ENCODE measurements at places on chromosomes 1 and 21.

DNA sequence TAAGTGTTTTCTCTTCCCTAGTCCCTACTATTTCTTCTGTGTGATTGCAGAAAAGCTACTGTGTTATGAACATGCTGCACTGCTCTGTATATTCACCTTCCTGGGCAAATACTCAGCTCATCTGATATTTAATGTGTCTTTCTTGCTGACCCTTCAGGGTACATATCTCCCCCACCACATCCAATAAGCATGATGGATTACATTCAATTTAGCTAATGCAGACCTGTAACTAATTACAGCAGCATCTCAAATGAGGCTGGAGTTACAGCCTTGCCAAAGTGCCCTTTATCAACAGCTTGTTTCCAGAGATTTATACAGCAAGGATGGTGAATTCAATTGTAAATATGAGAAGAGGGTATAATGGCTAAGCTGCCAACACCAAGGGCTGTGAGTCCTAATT, 144.0 kb downstream of the KCNH1 start:
- DNase-seq = no peak

- DNase-seq = no peak
These were observed 953.8 kb upstream of the ADGRL2 start for GRCh38 chr1:80846966-80847365.

GRCh38 chr21:43287111-43287760, 118.4 kb downstream of the CRYAA start:
- no peak for DNase-seq

GRCh38 chr1:214330222-214330621, 49.3 kb downstream of the SMYD2 start:
- no peak for DNase-seq

- DNase-seq = no peak
These were observed 181.0 kb upstream of the KLHDC7A start for GRCh38 chr1:18299441-18300338.

GRCh38 chr1:208597571-208597970, 353.4 kb upstream of the PLXNA2 start:
- DNase-seq = no peak

DNA sequence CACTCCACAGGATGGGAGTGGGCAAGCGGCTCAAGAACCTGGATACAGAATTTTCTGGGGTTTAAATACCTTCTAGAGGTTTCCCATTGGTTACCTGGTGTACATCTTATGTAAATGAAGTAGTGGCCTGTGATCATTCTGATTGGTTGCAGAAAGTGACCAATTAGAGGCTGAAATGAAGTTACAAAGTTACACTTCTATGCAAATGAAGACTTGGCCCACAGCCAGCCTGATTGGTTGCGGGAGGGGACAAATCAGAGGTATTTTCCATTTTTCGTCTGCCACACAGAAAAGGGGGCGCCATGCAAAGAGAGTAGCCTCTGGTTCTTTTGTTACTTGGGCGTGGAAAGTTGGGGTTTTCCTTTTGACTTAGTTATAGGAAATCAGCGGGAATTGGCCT, 8.9 kb downstream of the KCNAB2 start:
- DNase-seq = no peak

- no peak for DNase-seq
These were observed 154.8 kb upstream of the RAB4A start for GRCh38 chr1:229116114-229116513.

- DNase-seq = no peak
These were observed 124.1 kb upstream of the AJAP1 start for GRCh38 chr1:4530166-4530785.

DNA sequence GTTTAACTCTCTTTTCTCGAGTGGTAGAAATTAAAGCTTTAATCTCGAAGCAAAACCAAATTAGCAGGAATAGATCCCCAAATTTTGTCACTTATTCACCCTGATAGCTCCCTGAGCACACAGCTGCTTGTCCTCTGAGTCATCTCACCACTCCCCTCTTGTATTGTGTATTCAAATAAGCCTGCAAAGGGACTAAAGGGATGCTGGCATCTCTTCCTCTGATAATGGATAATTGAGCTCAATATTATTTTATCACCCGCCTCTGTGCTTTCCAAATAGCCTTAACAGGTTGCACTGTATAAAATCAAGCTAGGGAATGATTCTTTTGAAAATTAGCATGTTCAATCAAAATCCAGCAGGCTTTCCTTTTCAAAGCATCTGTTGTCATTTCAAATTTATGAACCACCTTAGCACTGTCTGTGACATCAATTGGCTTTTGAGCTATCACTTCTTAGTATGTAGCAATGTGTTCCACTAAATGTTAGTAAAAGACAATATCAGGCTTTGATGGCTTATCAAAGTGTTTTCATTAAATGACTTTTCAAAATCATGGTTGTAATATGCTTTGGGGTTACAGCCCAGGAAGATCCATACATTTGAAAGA, 561.6 kb downstream of the PLA2G4A start:
- DNase-seq = no peak

GRCh38 chr21:32604464-32604863, 7.7 kb downstream of the CFAP298 start:
- no peak for DNase-seq

DNA sequence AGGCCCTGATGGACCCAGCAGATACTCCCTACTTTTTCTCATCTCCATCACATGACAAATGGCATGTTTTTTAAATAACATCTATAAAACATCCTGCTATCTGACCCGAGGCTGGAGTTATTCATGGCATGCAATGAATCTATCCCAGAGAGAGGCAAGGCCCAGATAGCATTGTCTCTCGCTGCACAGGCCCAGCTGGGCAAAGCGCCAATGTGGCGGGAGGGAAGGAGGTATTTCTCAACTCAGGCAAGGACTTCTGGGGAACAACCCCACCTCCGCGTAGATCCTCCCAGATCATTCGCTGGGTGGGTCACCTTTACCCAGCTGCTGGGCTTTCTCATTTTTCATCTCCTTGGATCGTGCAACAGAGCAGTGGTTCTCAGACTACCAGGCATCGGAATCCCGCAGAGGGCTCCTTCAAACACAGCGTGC, 59.8 kb downstream of the ERG start:
- DNase-seq = peak; percentile 30

DNA sequence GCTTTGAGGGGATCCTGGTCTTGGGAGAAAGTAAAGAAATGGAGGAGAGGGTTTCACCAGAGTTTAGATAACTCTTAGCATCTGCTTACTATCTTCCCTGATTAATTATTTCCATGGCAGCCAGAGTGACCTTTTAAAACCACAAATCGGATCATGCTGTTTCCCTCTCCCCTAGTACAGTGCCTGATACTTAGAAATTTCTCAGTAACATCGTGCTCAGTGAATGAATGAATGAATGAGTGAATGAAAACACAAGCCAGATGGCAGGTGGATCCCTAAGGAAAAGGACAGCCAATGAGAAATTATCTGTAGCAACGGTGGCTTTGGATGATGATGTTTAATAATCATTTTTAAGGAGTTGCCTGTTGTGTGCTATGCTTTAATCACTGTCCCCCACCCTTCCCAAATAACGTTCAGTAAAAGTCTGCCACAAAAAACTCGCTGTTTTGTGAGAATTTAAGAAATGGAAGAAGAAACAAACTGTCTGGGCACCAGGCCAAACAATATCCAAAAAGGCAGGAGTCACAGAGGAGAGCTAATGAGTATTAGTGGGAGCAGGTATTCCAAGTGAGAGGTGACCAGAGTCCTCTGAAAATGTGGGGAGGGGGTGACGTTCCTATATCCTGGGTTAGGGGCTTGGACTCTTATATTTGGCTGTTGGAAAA, 737 bp upstream of the SMAP2 start:
- no peak for DNase-seq

DNA sequence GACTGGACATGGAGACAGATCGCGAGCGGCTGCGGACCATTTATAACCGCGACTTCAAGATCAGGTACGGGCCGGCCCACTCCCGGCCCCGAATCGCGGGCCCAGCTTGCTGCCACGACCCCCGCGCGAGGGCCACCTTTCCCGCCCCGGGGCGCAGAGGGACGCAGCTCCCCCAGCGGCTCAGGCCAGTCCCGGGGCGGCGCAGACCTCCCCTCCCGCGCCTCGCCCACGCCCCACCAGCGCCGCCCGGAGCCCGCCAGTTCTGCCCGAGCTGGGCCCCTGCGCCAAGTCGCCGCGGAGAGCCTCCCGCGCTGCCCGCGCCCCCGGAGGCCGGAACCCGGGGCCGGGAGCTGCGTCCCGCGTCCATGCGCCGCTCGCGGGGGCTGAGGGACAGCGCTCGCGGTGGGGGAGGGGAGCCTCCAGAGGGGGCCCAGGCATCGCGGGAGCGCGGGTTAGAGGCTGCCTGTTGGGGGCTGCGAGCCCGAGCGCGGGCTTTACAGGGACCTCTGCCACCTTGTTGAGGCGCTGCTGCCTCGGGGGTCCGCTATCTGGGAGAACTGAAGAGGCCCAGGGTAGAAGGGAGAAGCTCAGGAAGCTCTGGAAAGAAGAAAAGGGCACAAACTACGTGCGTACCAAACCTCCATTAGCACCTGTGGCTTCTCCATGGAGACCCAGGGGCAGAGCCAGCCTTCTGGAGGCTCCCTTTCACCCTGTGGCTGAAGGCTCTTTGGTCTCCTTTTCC, 698 bp downstream of the MOV10 start:
- DNase-seq = peak; percentile 68

DNA sequence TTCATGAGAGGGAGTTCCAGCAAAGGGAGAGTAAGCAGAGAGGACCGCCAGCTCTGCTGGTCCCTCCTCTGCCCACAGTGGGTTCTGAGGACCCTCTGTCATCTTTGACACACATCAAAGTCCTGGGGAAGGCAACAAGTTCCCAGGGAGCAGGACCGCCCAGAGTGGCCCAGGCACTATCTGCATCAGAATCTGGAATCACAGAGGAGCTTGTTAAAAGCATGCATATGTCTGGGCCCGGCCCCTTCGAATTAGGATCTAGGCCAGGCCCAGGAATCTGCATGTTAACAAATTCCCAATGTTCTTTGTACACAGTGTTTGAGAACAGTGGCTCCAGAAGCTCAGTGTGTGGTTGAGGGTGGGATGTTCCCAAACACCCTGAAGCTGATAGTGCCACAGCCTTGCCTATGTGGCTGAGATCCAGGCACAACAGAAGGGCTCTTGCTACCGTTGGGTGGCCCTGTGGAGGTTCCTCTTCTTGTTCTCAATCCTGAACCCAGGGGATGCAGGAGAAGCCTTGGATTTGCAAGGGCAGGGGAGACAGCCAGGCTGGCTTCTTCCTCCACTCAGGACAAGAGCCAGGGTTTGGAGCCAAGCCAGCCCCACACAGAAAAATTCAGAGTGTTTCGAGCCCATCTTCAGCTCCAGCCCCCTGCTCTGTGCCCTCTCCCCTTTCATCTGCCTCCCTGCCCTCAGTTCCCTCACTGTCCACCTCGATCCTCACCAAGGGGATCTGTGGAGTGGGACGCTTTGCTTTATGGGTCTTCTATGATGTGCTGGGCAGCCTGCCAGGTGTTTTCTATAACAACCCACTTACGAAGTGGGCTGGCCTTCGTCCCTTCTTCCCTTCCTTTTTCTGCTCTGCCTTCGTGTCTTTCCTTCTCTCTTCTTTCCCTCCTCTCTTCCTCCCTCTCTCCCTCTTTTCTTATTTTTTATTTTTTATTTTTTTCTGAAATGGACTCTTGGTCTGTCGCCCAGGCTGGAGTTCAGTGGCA, 129.0 kb upstream of the TMPRSS2 start:
- no peak for DNase-seq

DNA sequence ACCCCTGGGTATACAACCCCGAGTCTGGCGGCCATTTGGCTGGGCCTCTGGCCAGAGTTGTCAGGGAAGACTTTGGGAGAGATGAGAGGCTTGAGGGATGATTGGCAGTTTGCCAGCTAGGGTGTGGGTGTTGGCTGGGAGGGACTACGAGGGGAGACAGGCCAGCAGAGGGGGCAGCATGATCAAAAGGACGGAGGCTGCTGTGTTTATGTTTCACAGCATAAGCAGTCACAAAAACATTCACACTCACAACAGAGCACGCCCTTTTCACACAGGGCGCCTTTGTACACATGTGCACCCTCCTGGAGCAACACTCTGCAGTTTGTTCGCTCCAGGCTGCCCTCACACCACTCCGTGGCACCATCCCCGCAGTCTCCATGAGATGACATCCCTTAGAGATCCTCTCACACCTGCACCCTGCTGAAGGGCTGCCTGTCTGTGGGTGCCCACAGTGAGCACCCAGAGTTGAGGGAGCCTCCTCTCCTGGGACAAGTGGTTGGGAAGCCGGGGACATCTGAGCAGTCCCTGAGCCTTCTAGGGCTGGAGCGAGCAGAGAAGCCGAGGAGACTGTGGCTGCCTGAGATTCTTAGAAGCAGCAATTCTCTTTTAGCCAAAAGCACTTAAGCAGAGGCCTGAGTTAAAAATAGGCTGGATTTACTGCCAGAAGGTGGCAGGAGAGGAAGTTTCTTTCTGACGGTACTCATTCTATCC, 15.4 kb downstream of the EFNA3 start:
- DNase-seq = peak; percentile 33

DNA sequence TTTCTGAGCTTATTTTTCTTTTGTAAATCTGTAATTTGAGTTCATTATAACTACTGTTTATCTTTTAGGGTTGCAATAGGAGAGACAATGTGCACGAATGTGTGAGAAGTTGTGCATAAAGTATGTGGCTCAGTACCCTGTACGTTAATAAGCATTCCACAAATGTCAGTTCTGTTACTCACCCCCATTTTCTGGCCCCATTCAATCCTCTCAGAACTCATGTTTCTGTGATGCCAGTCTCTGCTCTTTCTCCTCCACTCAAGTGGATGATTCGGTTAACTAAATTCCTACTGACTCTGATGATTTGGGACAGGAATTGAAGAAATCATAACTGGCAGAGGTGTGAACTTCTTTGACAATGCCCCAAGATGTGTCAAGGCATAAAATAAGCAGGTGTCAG, 10.2 kb upstream of the DMRTB1 start:
- no peak for DNase-seq

DNA sequence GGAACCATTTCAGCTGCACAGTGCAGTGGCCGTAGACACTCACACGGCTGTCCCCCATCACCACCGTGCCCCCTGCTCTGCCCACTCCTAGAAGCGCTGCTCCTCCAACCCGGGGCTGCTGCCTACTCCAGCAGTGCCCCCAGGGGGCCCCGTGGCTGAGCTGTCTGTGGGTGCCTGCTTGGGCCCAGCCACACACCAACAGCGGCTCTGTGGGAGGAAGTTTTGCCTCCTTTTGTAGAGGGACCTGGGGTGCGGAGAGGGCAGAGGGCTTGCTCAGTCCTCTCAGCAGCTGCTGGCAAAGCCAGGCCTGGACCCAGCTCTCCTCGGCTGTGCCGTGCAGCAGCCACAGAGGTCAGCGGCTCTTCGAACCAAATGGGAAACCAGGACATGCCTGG, 11.4 kb upstream of the LRRC3 start:
- no peak for DNase-seq

Measured in muscle of back (tissue), 13 donors.